ENCODE measurements at places on chromosomes 2 and 18. TPM values are rescaled to one million over a fixed set of nuclear protein-coding genes. Genes with fewer than 3 reads are reported as not detected.

The ANKRD53 gene
- 1.3 TPM for total RNA-seq

DNA sequence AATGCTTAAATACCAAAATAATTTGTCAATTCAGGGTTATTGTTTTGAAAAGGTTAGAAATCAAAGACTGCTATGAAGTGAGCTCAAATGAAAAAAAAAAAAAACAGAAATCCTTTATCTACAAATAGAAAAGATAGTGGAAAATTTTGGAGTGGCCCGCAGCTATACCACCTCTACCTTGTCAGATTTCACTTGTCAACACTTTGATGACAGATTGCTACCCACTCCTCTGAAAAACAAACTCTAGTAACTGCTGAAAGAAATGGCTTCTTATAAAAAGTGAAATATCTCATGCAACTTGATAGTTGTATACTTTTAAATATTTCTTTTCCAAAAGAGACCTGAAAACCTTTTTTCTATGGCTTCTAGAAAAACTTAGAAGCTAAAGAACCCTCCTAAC lies 84.5 kb downstream of the WDPCP start:
- no peaks in the 10 kb centered on the region for H3K36me3 ChIP-seq
- no peaks in the 10 kb centered on the region for H3K27me3 ChIP-seq
- peaks cover 33% of the 10 kb centered on the region for H3K4me1 ChIP-seq
- no peak overlapping the region for H3K4me3 ChIP-seq
- DNase-seq, result peak; percentile 52
- no peak overlapping the region for H3K27ac ChIP-seq

The VWA3B gene
- total RNA-seq, result 0.09 TPM

- H3K4me1 ChIP-seq, result peaks cover 4% of the 10 kb centered on the region
- DNase-seq, result peak; percentile 85
- H3K27me3 ChIP-seq, result no peaks in the 10 kb centered on the region
- no peak overlapping the region for H3K27ac ChIP-seq
- H3K36me3 ChIP-seq, result no peaks in the 10 kb centered on the region
Measured at GRCh38 chr2:198127627-198128026, 323.2 kb downstream of the PLCL1 start.

DNA sequence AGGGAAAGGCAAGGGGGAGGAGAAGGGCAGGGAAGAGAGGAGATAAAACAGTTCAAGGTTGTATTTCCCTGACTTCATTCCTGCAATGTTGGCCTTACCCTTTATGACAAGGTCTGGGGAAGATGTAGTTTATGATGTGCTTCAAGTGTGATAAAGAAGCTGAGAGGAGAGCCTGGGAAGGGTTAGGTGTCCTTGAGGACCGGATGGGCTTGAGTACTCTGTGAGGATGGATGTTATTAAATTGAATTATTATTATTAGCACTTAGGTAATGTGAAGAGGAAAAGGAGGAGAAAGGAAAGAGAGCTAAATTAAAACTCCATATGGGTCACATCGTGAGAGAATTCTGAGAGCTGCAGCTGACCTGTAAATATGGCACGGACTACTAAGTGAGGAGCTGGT lies 719.4 kb upstream of the CELF4 start:
- DNase-seq, result no peak
- no peaks in the 10 kb centered on the region for H3K27me3 ChIP-seq
- no peaks in the 10 kb centered on the region for H3K4me1 ChIP-seq
- H3K27ac ChIP-seq, result no peak overlapping the region

GRCh38 chr2:237324405-237324831 lies 89.5 kb downstream of the COL6A3 start:
- DNase-seq, result no peak
- no peaks in the 10 kb centered on the region for H3K27me3 ChIP-seq
- H3K4me1 ChIP-seq, result no peaks in the 10 kb centered on the region

DNA sequence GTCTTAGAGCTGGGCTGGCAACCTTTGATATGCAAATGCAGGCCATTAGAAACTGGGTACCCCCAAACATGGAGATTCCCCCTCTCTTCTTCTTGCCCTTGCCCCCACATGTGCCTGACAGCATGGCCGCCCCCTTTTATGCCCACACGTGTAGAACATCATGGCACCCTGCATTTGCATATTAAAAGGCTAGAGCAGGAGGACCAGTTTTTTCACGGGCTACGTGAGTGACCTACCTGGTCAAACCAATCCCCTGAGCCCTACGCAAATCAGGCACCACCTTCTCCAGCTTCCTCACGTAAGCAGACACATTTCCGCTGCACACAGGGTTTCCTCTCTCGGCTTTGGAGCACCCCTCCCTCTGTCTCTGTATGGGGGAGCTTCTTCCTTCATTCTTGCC lies 110.9 kb upstream of the COPS8 start:
- no peaks in the 10 kb centered on the region for H3K36me3 ChIP-seq
- no peak overlapping the region for H3K4me3 ChIP-seq
- DNase-seq, result no peak
- no peaks in the 10 kb centered on the region for H3K27me3 ChIP-seq
- no peak overlapping the region for H3K27ac ChIP-seq

DNA sequence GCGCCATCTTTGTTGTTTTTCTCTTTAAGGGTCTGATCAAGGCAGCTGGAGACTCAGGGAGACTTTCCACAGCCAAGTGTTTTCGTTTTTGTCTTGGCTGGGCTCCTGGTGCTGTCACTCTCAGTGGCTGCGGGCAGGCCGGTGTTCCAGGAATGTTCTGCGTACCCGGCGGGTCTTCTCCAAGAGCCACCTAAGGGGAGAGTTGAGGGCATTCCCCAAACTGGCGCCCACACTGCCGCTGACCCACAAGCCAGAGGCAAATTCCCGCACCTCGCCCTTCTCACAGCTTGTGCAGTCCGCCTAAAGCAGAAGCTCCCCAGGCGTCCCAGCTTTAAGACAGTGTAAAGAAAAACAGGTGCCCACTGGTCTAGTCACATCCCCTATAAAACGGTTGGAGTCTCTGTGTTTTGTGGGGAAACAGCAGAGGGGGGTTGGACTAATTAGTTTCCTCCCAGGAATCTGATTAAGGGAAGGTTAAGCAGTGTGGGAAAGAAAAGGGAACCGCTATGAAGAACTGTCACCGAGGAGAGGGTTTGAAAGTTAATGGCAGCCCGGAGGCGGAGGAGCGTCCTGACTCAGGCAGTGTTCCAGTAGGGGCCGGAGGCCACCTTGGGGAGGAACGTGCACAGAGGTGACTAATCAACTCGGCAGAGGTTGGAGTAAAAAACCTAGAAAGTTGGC lies 224.5 kb downstream of the SLC4A3 start:
- H3K4me1 ChIP-seq, result no peaks in the 10 kb centered on the region
- DNase-seq, result peak; percentile 19
- no peak overlapping the region for H3K4me3 ChIP-seq
- H3K27ac ChIP-seq, result no peak overlapping the region
- H3K27me3 ChIP-seq, result no peaks in the 10 kb centered on the region

The RPRM gene
- not detected for total RNA-seq

DNA sequence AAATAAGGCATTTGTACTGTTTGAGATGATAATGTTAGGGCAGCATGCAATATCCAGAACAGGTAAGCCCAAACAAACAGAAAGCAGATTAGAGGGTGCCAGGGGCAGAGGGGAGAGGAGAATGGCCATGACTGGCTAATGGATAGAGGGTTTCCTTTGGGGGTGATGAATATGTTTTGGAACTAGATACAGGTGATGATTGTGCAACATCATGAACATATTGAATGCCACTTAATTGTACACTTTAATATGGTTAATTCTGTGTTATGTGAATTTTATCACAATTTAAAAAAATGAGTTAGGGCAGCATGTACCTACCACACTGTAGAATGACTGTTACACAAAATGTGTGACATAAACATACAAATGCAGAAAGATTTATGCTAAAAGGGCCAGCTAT lies 255.5 kb upstream of the FN1 start:
- H3K36me3 ChIP-seq, result no peaks in the 10 kb centered on the region
- H3K27me3 ChIP-seq, result no peaks in the 10 kb centered on the region
- peaks cover 5% of the 10 kb centered on the region for H3K4me1 ChIP-seq
- H3K4me3 ChIP-seq, result no peak overlapping the region

GRCh38 chr18:79614211-79614955 lies 65.2 kb upstream of the CTDP1 start:
- peaks cover 6% of the 10 kb centered on the region for H3K27me3 ChIP-seq
- H3K4me1 ChIP-seq, result no peaks in the 10 kb centered on the region
- H3K36me3 ChIP-seq, result no peaks in the 10 kb centered on the region
- no peak for DNase-seq

DNA sequence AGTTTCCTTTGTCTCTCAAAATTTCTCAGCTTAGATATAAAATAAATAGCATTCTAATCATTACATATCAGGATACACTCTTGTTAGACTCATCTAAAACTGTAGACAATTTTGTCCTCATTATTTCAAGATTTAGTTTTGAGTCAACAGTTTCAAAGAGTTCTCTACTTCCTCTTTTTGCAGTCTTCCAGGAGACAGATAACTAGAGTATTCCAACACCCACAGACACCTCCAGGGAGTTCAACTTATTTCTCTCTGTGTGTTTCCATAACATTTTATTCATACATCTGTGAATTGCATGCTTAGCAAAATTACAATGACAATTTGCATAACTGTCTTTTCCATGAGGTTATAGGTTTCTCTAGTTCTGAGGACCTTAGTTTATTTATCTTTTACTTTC lies 166.6 kb upstream of the HNMT start:
- no peaks in the 10 kb centered on the region for H3K36me3 ChIP-seq
- DNase-seq, result no peak
- no peaks in the 10 kb centered on the region for H3K27me3 ChIP-seq
- no peak overlapping the region for H3K27ac ChIP-seq
- H3K4me3 ChIP-seq, result no peak overlapping the region

The FOSL2 gene
- total RNA-seq, result 2.9 TPM

DNA sequence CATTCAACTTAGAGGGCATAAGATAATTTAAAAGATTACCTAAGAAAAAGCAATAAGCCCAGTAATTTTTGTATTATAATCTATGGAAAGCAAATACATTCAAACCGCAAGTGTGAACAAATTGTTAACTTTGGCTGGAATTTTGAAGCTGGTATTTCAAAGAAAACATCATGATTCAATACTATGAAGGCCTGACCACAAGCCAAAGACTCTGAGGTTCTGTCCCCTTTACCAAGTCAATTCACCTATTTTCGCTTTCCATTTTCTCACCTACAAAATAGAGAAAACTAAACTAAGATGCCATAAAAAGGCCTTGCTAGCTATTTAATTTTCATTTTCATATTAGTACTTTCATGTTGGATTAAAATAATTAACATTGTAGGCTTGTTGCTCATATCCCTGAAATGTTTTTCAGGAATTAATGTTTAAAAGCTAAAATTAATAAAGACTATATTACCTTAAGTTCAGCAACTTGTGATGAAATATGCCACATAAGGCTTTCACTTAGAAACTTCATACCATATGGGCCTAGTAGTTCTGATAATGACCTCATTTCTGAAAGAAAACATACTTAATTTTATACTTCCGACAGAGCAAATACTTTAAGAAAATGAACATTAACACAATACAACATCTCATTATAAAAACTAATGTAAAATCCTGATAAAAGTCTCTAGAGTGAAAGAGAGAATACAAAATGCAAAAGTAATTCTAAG lies 85.7 kb upstream of the FRZB start:
- H3K27me3 ChIP-seq, result no peaks in the 10 kb centered on the region
- peaks cover 23% of the 10 kb centered on the region for H3K4me1 ChIP-seq
- DNase-seq, result no peak
- no peak overlapping the region for H3K27ac ChIP-seq
- H3K36me3 ChIP-seq, result peaks cover 39% of the 10 kb centered on the region

DNA sequence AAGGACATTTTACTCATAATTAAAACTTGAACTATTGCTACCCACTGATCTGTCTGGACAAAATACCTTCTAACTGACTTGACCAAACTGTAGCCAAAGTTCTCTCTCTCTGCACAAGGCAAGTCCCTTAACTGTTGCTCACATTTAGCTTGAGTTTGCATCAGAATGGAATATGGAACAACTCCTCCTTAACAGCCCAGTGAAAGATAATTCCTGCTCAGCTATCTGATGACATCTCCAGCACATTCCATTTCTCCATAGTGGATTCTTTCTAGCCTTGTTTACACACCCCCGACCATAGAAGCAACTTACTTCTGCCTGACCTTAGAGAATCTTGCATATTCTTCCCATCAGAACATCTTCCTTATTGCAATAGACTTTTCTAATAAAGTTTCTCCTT lies 317.2 kb upstream of the CDH2 start:
- H3K4me1 ChIP-seq, result no peaks in the 10 kb centered on the region
- H3K27ac ChIP-seq, result no peak overlapping the region

DNA sequence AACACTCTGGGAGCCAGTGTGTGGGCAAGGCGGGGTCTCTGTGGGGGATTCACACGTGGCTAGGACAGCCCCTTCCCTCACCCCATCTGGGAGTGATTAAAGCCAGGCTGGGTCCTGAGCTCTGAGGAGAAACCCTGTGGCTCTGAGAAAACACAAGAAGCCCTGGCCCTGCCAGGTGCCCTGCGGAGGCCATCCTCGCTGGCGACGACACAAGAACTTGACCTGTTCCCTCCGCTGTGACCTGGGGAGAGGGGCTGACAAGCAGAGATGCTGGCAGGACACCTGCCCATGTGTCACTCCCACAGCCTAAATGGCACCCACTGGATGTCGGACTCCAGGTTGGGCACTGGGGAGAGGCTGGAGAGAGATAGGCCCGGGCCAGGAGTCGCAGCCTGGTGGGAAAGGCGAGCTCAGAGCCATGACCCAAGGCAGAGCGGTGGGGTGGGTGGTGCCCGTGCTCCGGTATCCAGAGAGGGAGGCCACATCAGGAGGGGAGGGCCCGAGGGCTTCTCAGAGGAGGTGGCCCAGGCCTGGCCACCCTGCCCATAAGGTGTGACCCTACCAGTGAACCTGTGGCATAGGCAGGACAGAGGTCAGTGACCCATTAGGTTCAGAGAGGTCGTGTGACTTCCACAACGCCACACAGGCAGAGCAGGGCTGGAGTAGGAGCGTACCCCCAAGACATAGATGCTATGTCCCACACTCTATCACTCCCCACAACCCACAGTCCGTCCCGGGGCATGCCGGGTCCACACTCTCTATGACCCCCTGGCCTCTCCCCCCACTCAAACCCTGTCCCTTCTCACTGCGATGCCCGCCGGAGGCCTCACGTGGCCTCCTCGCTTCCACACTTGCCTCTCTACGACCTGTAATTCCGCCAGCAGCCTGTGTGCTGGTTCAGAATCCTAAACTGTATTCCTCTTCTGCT lies 59.4 kb upstream of the HPCAL1 start:
- H3K4me1 ChIP-seq, result no peaks in the 10 kb centered on the region
- DNase-seq, result no peak
- no peak overlapping the region for H3K27ac ChIP-seq
- no peaks in the 10 kb centered on the region for H3K36me3 ChIP-seq

DNA sequence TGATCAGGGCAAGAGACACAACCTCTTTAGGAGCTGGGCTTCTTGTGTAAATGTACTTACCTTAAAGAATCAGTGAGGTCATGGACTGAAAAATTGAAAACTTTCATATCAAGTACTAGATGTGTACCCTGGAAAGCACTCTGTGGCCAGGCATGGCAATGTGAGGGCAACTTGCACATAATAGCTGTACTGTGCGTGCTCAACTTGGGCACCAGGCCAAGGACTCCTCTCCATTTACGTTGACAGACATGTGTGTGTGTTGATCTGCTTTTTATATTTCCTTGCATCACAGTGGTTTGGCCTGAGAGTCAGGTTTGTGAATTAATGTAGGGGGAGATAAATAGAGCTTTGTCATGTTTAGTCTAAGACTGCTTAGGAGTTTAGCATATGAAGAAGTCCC lies 669.5 kb upstream of the REG3G start:
- no peak overlapping the region for H3K4me3 ChIP-seq
- no peaks in the 10 kb centered on the region for H3K27me3 ChIP-seq
- H3K4me1 ChIP-seq, result no peaks in the 10 kb centered on the region
